ENCODE measurements at places on chromosomes 1 and 21.

GRCh38 chr1:37731312-37732019, 33.5 kb downstream of the EPHA10 start:
- DNase-seq: no peak

- DNase-seq: no peak
Observed at GRCh38 chr1:244768186-244768585, 67.3 kb upstream of the COX20 start.

- no peak for DNase-seq
Observed at GRCh38 chr1:36591278-36591677, 108.6 kb upstream of the CSF3R start.

DNA sequence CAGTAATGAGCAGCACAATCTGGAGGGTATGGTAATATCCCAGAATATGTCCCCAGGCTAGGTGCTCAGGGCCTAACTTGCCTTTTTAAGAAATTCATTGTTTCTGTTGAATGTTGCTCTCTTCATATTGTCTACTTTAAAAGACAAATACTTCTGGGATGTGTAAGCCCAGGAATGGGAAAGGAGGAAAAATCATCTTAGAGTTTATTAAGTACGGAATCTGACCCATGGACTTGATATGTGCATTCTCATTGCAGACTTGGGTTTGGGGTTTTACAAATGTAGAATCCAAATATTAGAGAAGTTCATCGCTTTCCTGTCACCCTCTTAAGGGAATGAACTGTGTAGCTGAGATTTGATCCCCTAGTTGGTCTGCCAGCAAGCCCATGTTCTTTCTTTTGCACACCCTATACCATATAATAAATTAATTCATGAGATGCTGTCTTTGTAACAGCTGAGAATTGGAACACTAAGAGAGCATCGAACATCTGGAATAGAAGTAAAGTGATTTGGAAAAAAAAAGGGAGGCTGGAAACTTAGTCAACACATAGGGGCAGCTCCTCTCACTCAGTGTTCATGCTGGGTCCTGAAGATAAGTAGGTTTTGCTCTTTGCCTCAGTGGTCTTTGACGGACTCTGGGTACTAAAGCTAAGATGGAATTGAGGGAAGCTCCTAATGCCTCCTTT, 235.8 kb upstream of the C1orf105 start:
- DNase-seq: no peak

- no peak for DNase-seq
Observed at GRCh38 chr1:242651817-242652216, 127.3 kb upstream of the PLD5 start.

DNA sequence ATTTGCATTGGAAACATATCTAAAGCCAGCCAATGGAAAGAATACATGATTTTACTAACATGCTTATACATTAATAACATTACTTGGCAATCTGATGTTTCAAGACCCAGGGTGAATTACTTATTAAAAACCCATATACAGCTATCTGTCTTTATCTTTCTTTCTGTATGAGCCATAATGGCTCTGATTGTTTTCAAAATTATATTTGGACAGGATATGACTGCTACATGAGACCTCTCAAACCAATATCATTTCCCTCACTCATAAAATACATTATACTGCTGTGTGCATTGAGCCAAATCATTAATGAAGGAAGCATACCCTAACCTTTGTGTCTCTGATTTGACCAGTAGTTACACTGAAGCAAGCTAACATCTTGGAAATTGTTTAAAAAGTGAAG, 205.9 kb upstream of the DPYD start:
- no peak for DNase-seq

DNA sequence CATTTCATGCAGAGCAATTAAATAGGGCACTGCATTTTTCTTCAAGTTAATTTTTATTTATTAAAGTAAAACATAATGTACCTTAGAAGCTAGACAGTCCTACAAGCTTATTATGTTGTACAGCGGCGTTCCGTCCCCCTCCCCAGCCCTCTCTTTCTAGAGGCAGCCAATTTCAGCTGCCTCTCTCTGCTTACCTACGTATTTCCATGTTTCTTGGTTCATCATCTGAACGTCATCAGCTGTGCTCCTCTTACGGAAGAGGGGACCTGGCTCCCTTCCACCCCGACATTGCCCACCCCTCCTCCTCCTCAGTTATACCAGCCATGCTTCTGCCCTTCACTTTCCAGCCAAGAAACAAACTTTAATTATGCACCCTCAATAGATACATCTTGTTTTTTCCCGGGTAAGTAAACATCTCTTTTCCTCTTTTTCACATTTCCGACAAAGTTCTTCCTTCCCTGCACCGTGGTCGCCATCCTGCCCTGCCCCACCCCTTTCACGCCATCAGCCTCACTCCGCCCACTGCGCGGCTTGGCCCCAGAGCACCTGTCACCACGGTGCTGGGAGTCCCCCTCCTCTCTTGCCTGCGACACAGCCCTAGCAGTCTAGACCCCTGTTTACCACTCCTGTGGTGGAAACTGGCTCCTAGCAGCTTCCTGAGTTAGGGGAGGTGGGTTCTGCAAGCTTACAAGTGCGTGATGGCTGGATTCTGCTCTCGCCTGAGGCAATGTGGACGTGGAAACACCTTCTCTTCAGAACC, 57.9 kb downstream of the SLC37A1 start:
- no peak for DNase-seq

- no peak for DNase-seq
Observed at GRCh38 chr1:92601044-92601443, 114.3 kb upstream of the GFI1 start.

DNA sequence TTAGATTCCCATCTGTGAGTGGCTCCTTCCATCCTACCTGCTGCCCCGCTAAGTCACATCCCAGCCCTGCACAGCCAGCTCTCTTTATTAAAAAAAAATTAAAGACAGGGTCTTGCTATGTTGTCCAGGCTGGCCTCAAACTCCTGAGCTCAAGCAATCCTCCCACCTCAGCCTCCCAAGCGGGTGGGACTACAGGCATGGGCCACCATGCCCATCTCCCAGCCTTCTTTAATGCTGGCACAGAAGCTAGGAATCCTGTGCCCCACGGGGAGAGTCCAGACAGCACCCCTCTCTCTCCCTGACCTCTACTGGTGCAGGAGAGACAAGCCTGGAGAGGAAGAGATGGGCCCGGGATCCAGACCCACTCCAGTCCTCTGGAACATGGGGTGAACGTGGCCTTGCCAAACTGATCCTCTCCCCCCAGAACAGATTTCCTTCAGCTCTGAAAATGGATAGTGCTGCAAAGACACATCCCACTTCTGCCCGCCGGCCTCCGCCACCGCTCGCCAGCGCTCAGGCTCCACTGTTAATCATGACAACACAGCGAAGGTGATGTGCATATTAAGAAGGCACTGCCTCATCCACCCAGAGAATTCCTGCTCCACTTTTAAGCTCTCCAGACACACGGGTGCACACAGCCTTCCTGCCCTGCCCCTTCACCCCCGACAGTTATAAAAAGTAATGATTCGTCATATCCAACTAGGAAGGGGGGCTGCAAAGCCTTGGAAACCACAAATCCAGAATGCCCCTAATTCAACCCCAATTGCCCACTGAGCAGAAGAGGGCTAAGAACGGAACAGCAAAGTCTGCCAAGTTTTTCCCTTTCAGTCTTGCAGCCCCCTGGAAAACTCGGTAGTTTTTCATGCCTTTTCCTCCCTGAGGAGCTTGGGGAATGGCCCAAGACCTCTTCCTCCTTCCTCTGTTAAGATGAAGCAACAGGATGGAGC, 68.1 kb downstream of the MRPL37 start:
- DNase-seq: no peak

DNA sequence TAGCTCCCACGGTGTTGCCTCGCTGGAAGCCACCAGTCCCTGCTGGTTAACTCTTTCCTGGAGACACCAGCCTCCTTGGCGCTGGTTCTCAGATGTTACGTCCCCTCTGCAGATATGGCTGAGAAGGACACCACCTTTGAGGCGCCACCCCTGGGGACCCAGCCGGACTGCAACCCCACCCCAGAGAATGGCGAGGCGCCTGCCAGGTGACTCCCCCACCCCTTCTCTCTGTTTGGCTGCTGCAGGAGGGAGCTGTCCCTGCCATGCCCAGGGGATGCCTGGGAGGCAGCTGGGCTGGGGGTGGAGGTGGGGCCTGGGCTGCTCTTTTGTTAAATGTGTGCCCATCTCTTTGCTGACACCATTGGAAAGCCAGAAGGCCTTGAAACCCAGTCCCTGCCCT, 43.6 kb upstream of the TNFRSF1B start:
- no peak for DNase-seq

DNA sequence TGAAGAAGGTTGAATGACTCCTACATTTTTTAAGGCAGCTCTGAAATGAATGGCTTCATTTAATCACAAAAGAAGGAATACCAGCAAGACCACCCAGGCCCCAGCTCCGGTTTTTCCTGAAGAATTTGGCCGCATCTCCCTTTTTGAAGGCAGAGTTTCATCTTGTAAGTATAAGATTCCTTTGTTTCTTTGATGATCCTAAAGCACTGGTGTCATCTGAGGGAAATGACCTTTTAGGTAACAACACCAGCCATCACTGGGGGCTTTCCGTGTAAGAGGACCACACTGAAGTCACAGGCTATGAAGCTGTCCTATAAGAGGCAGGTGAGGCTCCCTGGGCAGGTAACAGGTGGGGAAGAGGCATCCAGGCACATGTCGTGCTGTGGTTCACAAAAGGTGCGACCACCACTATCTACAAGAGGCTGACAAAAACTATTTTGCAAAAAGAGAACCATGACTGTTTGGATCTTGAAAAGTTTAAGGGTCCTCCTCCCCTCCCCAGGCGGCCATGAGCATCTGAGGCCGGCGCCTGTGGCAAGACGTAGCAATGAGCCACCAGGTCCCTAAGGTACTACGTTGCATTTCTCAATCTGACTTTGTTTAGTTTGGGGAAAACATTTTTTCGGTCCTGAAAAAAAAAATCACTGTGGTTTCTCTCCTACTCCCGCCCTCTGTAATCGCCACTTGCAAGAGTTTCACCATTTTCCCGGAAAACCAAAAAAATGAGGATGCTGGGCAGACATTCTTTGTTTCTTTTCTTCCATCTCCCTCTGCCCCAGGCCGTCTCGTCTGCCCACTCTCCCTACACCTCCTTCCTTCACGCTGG, 46.3 kb upstream of the IRF2BP2 start:
- no peak for DNase-seq

DNA sequence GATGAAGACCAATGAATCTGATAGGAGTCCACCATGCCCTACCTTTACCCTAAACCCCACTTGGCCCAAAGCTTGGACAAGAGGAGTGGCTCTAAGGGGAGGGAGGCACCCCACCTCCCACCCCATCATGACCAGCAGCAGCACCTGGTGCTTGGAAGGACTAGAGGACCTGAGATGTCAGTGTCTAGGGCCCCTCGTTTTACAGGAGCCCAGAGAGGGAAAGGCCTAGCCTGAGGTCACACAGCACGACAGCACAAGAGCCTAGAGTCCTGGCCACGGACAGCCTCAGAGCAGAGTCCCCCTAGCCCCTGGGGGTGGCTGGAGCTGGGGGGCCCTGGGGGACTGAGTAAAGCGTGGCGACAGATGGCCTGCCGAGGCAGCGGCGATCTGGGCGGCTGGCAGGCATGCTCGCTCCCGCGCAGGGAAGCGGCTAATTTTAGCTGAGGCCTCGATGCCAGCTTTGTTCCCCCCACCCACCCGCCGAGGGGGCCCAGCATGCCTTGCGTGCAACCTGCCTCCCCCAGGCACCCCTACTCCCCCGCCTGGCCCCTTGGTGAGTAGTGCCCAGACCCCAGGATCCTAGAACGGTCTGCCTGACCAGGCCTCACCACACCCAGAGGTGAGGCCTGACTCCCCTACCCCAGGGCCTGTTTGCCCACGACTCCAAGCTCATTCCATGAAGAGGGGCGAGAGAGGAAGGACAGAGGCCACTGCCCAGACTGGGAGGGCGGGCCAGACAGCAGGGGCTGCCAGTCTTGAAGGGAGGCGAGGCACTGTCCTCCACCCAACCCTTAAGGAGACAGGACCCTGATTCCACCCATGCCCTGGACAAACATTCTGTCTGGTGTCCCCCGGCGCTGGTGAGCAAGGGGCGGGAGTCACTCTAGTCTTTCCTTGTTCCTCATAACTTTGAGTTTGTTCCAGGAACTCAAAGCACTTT, 39.0 kb downstream of the AHDC1 start:
- peak; percentile 53 for DNase-seq

DNA sequence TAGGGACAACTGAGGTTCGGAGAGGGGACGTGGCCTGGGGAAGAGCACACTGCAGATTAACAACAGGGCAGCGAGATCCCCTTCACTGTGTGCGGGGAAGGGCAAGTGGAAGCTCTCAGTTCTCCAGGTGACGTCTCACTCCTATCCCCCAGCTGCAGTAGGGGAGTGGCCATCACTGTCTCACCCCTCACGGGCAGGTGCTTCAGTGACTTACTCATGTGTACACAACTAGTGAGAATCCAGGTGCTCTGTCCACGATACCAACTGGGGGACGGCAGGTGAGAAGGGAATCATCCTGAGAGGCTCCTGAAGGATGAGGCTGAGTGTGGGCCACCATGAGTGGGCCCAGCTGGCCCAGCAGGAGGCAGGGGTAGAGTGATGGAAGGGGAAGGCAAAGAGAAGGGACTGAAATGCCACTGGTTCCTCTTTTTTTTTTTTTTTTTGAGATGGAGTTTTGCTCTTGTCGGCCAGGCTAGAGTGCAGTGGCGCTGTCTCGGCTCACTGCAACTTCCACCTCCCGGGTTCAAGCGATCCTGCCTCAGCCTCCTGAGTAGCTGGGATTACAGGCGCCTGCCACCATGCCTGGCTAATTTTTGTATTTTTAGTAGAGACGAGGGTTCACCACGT, 25.9 kb downstream of the RHBG start:
- DNase-seq: no peak

- no peak for DNase-seq
Observed at GRCh38 chr1:197799271-197799670, 24.0 kb upstream of the DENND1B start.

DNA sequence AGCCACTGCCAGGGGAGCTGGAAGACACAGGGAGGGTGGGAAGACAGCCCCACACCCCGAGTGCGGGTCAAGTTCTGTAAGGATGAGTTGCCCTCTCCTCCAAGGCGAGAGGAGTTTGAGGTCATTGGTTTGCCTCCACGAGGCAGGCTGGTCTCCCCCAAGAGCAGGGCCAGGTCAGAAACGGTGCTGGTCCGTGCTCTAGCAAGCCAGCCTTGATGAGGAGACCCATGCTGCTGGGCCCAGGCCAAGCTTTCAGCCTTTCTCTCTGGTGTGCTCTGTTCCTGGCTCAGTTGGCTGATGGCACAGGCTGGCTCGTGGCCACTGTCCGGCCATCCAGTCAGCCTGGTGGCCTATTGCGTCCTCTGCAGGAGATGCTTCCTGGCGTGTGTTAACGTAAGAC, 12.0 kb upstream of the PCBP3 start:
- DNase-seq: no peak

DNA sequence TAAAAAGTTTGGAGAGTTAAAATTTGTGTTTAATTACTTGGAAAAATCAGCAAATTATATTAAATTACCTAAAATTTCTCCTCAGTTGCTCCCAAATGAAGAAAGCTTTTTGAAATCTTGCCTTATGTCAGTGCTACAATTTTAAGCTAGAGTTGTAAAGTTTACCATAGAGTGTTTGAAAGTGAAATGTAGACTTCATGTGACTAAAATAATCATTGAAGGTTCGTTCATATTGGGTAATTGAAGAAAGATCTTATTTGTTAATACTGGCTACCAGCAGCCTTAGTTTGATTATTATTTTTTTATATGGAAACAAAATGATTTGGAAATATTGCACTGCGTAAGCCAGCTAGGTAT, 4.4 kb downstream of the DYRK1A start:
- no peak for DNase-seq
